Activated T-cell treated with anti-CD3 and anti-CD28 coated beads, Interleukin-2, amount 50 U/mL, for 48 hours (primary cell): ENCODE measurements at places on chromosomes 7 and 10.

GRCh38 chr10:33310853-33311252 is 23.6 kb downstream of the NRP1 start:
- no peak for DNase-seq

DNA sequence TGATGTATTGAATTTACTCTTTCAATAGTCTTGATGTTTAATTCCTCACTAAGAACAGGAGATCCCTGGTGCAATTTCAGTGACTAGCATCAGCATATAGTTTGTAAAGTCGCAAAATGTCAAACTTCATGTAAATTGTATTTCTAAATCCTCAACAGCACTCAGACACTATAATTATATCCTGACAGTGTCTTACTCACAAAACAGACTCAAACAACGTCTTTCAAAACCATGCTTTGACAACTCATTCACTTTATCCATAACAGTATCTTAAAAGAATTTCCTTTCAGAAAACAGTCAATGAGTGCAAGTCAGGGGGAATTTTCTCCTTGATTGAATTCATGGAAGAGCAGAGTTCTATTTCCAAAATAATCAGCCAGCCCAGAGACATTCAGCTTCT is 20.8 kb downstream of the BAMBI start:
- DNase-seq = no peak

DNA sequence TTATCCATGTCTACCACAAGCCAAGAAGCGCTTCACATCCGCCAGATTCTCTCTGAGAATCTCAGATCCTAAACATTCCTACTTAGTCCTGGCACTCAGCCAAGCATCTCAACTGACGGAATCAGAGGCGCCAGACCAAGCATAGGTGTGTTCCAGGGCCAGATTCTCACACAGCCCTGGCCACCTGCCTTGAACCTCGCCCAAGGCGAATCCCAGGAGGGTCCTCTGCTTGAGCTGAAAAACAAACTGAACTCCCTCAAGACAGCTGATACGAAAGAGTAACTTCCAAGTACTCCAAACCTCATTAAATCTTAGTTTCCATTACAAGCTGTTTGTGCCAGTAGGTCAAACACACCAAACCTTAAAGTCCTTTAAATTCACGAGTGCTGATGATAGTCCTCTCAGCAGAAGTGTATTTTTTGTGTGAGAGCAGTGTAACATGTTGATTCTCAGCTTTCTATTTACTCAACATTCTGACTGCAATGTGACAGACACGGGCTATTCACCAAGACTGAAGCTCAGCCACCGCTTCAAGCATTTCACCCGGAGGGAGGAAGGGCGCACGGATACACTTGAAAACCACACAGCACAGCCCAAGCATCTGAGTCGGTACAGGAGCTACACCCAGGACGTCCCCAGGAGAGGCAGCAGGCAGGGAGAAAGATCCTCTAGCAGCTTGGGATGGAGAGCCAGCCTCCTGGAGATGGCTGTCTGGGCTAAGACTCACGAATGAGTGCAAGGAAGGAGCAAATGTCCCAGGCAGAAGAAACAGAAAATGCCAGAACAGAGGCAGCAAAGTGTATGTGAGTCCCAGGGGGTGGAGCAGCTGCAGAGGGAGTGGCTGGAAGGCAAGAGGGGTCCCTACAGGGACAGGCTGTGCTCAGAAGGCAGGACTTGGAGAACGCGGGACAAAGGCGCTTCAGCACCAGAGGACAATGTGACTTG is 6.0 kb downstream of the PARD3 start:
- no peak for DNase-seq

GRCh38 chr7:157434231-157434630 is 97.4 kb downstream of the DNAJB6 start:
- no peak for DNase-seq

GRCh38 chr10:118276204-118276603 is 65.9 kb downstream of the FAM204A start:
- no peak for DNase-seq

GRCh38 chr10:130742941-130743675 is 568.4 kb downstream of the TCERG1L start:
- DNase-seq = no peak
